ENCODE measurements at places on chromosomes 5 and 9. TPM values are rescaled to one million over a fixed set of nuclear protein-coding genes. Genes with fewer than 3 reads are reported as not detected.

Gene EIF4E1B
- total RNA-seq: not detected

Gene ALDH7A1
- total RNA-seq: 70.7 TPM

Gene THBS4
- total RNA-seq: 11.9 TPM

Gene COL15A1
- 12.6 TPM for total RNA-seq

Gene SLC23A1
- not detected for total RNA-seq

Gene NFIL3
- 47.1 TPM for total RNA-seq

Gene ABITRAM
- 6.5 TPM for total RNA-seq

Gene DIPK1B
- total RNA-seq: 2.2 TPM

Gene STXBP1
- total RNA-seq: 41.8 TPM

Gene TLX3
- not detected for total RNA-seq

Gene ZNF883
- 7.9 TPM for total RNA-seq

Gene RUFY1
- 52.5 TPM for total RNA-seq

Gene PTPN3
- total RNA-seq: under 0.01 TPM

Gene FGFR4
- 20.1 TPM for total RNA-seq
